Stimulated activated CD8-positive, alpha-beta memory T cell treated with anti-CD3 and anti-CD28 coated beads, Interleukin-4, amount 100 ng/mL, for 1 hour (primary cell): ENCODE measurements at places on chromosomes 3 and 15.
A peak's percentile ranks its signal among the peaks of the same experiment; 100 is the strongest.

GRCh38 chr3:146640361-146640760, 35.2 kb upstream of the PLSCR5 start:
- DNase-seq: no peak

DNA sequence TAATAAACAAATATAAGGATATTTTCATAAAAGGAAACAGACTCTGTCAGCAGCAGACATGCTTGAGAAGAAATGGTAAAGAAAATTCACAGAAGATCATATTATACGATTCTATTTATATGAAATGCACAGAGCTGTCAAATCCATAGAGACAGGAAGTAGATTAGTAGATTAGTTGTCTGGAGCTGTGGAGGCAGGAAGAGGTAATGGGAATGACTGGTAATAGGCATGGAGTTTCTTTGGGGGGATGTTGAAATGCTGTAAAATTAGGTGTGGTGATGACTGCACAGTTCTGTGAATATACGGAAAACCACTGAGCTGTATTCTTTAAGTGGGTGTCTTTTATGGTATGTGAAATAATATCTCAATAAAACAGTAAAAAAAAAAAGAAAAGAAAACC, 35.3 kb downstream of the CEP152 start:
- no peak for DNase-seq

GRCh38 chr15:95044745-95045417, 813.5 kb downstream of the MCTP2 start:
- no peak for DNase-seq

DNA sequence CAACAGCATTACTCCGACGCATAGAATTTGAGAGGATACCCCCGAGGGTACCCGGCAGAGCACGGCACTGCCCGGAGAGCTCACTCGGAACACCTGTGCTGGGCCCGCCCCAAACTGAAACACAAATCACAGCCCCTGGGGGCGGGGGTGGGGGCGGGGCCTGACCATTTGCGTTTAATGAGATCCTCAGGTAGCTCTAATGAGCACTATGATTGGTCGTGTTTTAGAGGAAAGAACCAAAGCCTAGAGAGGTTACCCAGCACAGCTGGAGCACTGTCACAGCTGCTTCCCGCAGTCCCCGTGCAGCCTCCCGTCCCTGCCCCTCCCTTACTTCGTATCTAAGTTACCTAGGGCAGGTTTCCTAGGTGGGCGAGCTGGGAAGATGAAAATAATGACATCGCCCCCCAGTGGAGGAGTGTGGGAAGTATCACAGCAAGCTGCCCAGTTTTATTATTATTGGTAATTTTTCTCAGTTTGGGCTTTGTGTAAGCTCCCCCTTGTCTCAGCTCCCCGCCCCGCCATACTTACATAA, 187.1 kb downstream of the PDE8A start:
- DNase-seq: peak; percentile 11

- no peak for DNase-seq
These were observed 47.0 kb upstream of the HERC1 start for GRCh38 chr15:63880744-63881143.

GRCh38 chr15:66899555-66900350, 165.6 kb upstream of the SMAD3 start:
- DNase-seq: no peak

GRCh38 chr15:97806766-97807165, 153.7 kb upstream of the ARRDC4 start:
- no peak for DNase-seq

DNA sequence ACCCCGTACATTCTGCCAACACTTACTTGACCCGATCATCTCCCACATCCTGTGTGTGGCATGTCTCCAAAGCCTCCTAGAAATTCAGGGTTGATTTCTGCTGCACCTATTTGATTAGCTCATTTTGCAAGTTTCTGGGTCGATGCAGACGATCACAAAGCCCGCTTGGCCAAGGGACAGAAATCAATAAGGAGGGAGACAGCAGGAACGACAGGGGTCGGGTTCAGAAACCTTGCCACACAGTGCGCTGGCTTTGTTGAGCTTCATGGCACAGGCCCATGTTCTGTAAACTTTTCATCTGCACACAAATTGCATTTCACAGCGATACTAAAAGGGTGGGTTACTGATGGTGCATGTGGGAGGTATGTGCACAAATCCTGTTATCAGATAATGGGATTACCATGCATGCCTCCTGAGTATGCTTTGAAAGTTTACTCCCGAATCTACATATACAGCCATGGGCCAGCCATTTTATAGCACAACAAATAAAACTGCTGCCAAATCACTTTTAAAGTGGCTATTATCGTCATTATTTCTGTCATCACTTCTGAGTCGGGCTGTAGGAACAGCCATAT, 95.9 kb upstream of the ATP11B start:
- DNase-seq: no peak
